ENCODE measurements at places on chromosomes 2 and 18. TPM values are rescaled to one million over a fixed set of nuclear protein-coding genes. Genes with fewer than 3 reads are reported as not detected.

The KANSL3 gene
- total RNA-seq = 49.2 TPM

DNA sequence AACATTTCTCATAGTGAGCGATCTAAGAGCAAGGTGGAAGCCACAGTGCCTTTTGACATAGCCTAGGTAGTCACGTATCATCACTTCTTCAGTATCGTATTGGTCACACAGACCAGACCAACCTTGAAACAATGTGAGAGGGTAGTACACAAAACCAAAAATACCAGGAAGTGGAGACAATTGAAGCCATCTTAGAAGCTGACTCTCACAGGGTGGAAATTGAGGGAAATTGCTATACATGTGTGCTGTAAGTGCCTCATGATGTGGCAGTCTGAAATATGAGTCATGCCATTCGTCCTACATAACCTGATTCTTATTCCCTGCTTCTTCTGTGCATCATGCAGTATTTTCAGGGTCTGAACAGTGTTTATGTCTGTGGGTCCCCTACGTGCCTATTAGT is 62.3 kb upstream of the STON1 start:
- no peak overlapping the region for H3K4me3 ChIP-seq
- H3K27me3 ChIP-seq = no peaks in the 10 kb centered on the region
- no peak for DNase-seq
- peaks cover 45% of the 10 kb centered on the region for H3K36me3 ChIP-seq
- no peaks in the 10 kb centered on the region for H3K4me1 ChIP-seq

DNA sequence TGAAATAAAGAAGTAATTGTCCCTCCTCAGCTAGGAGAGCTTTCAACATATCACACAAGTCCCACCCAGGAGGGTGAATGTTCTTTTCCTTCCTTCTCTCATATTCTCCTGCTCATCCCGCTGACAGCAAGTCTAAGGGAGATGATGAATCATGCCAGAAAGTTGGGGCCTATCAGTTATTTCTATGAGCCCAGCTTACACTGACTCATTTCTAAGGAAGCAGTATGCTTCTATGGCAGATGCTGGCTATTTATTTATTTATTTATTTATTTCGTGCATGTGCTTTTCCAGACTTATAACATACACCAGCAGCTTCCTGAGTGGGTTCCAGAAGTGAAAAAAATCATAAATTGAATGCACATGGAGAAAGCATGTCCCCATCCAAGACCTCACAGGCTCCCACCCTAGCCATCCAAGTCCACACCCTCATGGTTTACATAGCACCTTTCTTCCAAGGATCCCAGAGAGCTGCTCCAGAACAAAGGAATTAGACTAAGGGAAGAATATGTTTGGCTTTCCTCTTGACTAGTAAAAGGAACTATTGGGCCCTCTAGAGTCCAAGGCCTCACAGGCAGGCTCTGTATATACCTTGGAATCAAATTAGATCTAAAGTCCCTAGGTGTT is 1074.2 kb upstream of the ZEB2 start:
- H3K27me3 ChIP-seq = no peaks in the 10 kb centered on the region
- no peak overlapping the region for H3K4me3 ChIP-seq
- no peak overlapping the region for H3K27ac ChIP-seq
- DNase-seq = no peak

DNA sequence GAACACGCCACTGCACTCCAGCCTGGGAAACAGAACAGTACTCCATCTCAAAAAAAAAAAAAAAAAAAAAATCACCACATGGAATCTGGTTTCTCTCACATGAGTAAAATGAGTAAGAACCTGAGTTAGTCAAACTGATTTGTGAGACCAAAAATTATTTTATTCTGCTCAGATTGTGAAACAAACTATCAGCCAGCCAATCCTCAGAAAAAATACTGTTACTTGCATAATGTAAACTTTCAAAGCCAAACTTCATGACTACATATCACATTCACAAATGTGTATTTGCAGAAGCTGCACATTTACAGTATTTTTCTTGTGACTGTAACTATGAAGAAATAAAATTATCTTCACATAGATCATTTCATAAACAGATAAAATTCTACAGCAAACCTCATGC is 23.2 kb downstream of the SUMO1 start:
- H3K27ac ChIP-seq = no peak overlapping the region
- H3K4me1 ChIP-seq = peaks cover under 1% of the 10 kb centered on the region
- DNase-seq = no peak

GRCh38 chr18:54813305-54813704 is 15.0 kb upstream of the RAB27B start:
- H3K27me3 ChIP-seq = peaks cover 2% of the 10 kb centered on the region
- no peak for DNase-seq
- no peak overlapping the region for H3K27ac ChIP-seq
- H3K36me3 ChIP-seq = no peaks in the 10 kb centered on the region

- H3K27me3 ChIP-seq = no peaks in the 10 kb centered on the region
- H3K27ac ChIP-seq = no peak overlapping the region
- no peak for DNase-seq
- H3K36me3 ChIP-seq = no peaks in the 10 kb centered on the region
These were observed 30.5 kb downstream of the LAMA3 start for GRCh38 chr18:23719634-23720201.

- H3K4me3 ChIP-seq = no peak overlapping the region
- H3K4me1 ChIP-seq = peaks cover 2% of the 10 kb centered on the region
- no peak for DNase-seq
- no peak overlapping the region for H3K27ac ChIP-seq
- H3K27me3 ChIP-seq = no peaks in the 10 kb centered on the region
These were observed 25.1 kb downstream of the ANO7 start for GRCh38 chr2:241213567-241213966.

GRCh38 chr2:68438455-68439303 is 28.4 kb downstream of the FBXO48 start:
- no peak for DNase-seq
- no peaks in the 10 kb centered on the region for H3K4me1 ChIP-seq
- H3K27me3 ChIP-seq = no peaks in the 10 kb centered on the region

GRCh38 chr2:236998758-236999157 is 86.9 kb upstream of the COPS8 start:
- H3K4me1 ChIP-seq = no peaks in the 10 kb centered on the region
- H3K36me3 ChIP-seq = no peaks in the 10 kb centered on the region
- no peak for DNase-seq
- H3K4me3 ChIP-seq = no peak overlapping the region
- H3K27me3 ChIP-seq = no peaks in the 10 kb centered on the region

- no peaks in the 10 kb centered on the region for H3K4me1 ChIP-seq
- H3K27me3 ChIP-seq = no peaks in the 10 kb centered on the region
- H3K4me3 ChIP-seq = no peak overlapping the region
- no peak overlapping the region for H3K27ac ChIP-seq
- no peaks in the 10 kb centered on the region for H3K36me3 ChIP-seq
These were observed 257.7 kb upstream of the AGAP1 start for GRCh38 chr2:235235977-235236767.

- no peaks in the 10 kb centered on the region for H3K36me3 ChIP-seq
- peak overlapping the region; percentile 72 for H3K4me3 ChIP-seq
- peaks cover 16% of the 10 kb centered on the region for H3K27me3 ChIP-seq
- H3K4me1 ChIP-seq = no peaks in the 10 kb centered on the region
- H3K27ac ChIP-seq = no peak overlapping the region
These were observed 509 bp downstream of the PIEZO2 start for GRCh38 chr18:11148680-11149440.

DNA sequence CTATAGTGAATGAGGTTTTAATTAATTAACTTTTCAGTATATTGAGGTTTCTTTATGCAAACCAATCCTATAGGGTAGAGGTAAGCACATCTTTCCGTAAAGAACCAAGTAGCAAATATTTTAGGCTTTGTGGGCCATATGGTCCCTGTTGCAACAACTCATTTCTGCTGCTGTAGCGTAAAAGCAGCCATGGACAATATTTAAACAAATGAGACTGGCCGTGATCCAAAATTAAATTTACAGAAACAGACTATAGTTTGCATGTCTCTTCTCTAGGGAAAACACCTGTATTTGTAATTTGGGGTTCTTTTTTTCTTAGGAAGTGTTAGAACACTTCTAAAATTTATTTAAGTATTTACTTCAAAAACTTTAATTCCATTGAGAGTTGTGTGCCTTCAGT is 104.3 kb downstream of the KYNU start:
- H3K27ac ChIP-seq = no peak overlapping the region
- no peaks in the 10 kb centered on the region for H3K36me3 ChIP-seq
- DNase-seq = no peak
- H3K4me1 ChIP-seq = no peaks in the 10 kb centered on the region

Measured in psoas muscle (tissue), 8 donors.